Osteoblast (primary cell): ENCODE measurements at places on chromosomes 2 and 18. TPM values are rescaled to one million over a fixed set of nuclear protein-coding genes. Genes with fewer than 3 reads are reported as not detected.

GRCh38 chr2:237150831-237151375, 65.2 kb downstream of the COPS8 start:
- no peak for DNase-seq

DNA sequence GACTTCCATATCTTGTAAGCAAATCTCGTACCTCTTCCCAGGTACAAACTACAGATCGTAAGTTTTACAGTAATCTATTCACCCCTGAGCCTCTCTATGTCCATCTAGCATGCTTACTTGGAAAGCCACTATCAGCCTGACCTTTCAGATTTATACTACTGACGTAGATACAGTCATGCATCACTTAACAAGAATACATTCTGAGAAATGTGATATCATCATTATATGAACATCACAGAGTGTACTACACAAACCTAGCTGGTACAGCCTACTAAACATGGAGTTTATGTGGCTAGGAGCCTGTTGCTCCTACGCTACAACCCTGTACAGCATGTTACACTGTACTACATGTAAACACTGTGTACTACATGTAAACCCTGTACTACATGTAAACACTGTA, 293.2 kb upstream of the ZNF804A start:
- DNase-seq, result no peak

DNA sequence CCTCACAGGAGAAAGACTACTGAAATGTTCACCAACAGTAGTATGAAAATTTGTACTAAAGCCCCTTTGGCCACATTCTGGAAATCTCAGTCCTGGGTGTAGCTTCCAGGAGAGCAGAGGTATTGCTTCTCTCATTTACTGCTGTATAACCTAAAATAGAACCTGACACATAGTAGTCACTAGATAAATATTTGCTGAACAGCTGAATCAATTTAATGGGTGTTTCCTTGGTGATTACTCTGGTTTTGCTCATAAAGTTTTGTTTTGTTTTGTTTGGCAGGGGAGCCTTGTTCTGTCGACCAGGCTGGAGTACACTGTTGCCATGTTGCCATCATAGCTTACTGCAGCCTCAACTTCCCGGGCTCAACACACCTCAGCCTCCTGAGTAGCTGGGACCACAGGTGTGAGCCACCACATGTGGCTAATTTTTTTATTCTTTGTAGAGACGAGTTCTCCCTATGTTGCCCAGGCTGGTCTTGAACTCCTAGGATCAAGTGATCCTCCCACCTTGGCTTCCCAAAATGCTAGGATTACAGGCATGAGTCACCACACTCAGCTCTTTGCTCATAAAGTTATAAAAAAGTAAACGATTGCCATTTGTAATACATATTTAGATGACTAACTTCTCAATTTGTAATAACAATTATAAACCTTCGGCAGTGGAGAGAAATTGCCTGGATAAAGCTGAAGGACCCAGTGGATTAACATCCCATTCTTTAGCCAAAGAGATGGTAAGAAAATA, 11.5 kb upstream of the PARD3B start:
- DNase-seq, result peak; percentile 84

DNA sequence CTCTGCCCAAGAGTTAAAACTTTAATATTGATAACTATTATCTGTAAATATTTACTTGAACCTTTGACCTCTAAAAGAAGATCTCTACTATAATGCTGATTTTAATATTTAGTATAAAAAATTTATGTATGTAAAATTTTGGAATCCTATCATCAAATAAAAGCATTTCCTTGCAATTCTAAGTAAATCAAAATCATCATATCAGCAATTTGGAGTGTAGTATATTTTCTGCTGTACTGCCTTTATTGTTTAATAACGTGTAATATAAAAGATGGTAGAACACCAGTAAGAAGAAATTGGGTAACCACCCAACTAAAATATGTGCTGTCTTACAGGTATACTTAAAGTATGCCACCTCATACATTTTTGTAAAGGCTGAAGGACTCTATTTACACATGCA, 94.6 kb downstream of the TLK1 start:
- no peak for DNase-seq

GRCh38 chr2:39666491-39667101, 879 bp downstream of the TMEM178A start:
- DNase-seq, result peak; percentile 81

Gene PLEKHB2
- 63.9 and 79.3 TPM in 2 replicates for total RNA-seq
